ENCODE measurements at places on chromosomes 1 and 21. TPM values are rescaled to one million over a fixed set of nuclear protein-coding genes. Genes with fewer than 3 reads are reported as not detected.
A peak's percentile ranks its signal among the peaks of the same experiment; 100 is the strongest.

GRCh38 chr21:46253610-46254124, 25.1 kb upstream of the LSS start:
- DNase-seq, result peak; percentile 53

- DNase-seq, result no peak
These were observed at the start of gene C4BPB for GRCh38 chr1:207088701-207089626. C4BPB (plus strand) TSS chr1:207088860; CDS start chr1:207089532, 672 bp downstream.

- no peak for DNase-seq
These were observed 58.5 kb downstream of the FGGY start for GRCh38 chr1:59355361-59355760.

The FAAH gene
- 3.4 TPM for total RNA-seq

The REG4 gene
- total RNA-seq, result 10.2 TPM
